Suprapubic skin (tissue), 4 donors: ENCODE measurements at places on chromosomes 7 and 10. TPM values are rescaled to one million over a fixed set of nuclear protein-coding genes. Genes with fewer than 3 reads are reported as not detected.

Gene MMP21
- 0.48 TPM for total RNA-seq

Gene TLX1
- not detected for total RNA-seq

Gene NEUROD6
- not detected for total RNA-seq

Gene PROSER2
- total RNA-seq = 5.6 TPM

Gene DOCK4
- total RNA-seq = 11.9 TPM

Gene RNF32
- 0.29 TPM for total RNA-seq

Gene TMEM229A
- total RNA-seq = not detected

Gene SPDYE6
- not detected for total RNA-seq

Gene OPN4
- not detected for total RNA-seq

Gene DKK1
- total RNA-seq = 17.5 TPM

Gene MAGI2
- 4.8 TPM for total RNA-seq

Gene CALML5
- 429 TPM for total RNA-seq

Gene SFTPA1
- not detected for total RNA-seq

Gene FZD1
- total RNA-seq = 37.9 TPM

Gene PUS7
- total RNA-seq = 22.1 TPM

Gene SMKR1
- not detected for total RNA-seq

Gene SEMA3D
- total RNA-seq = 3.9 TPM

Gene MKLN1
- 32.9 TPM for total RNA-seq

Gene DLG5
- 196 TPM for total RNA-seq

Gene EN2
- total RNA-seq = 0.56 TPM

Gene IPMK
- total RNA-seq = 16.1 TPM

Gene RNF148
- total RNA-seq = not detected

Gene GIMAP1
- total RNA-seq = 0.38 TPM

Gene ASCC1
- total RNA-seq = 20.2 TPM

Gene CALN1
- 0.91 TPM for total RNA-seq

Gene SDK1
- total RNA-seq = 3.8 TPM

Gene SPDYE2B
- not detected for total RNA-seq

Gene NPY
- not detected for total RNA-seq

Gene GRM3
- total RNA-seq = not detected

Gene MSMB
- total RNA-seq = not detected

Gene CDK1
- total RNA-seq = 7.3 TPM

Gene VWC2
- 0.17 TPM for total RNA-seq

Gene SKIDA1
- 3.0 TPM for total RNA-seq

Gene AKR1C4
- total RNA-seq = not detected

Gene KCNH2
- not detected for total RNA-seq
